Tibial nerve (tissue), 4 donors: ENCODE measurements at places on chromosomes 7 and 10. TPM values are rescaled to one million over a fixed set of nuclear protein-coding genes. Genes with fewer than 3 reads are reported as not detected.

- peaks cover 19% of the 10 kb centered on the region for H3K4me1 ChIP-seq
- DNase-seq: no peak
- peak within 1 kb of the TSS; percentile 87 for H3K4me3 ChIP-seq
- no peaks in the 10 kb centered on the region for H3K27me3 ChIP-seq
These were observed at the start of gene KLF6 for GRCh38 chr10:3784510-3785250. Gene KLF6, minus strand, starts transcription at chr10:3785209. Its CDS starts 195 bp downstream, at chr10:3785014.

GRCh38 chr10:44386546-44387052 is 1.7 kb upstream of the CXCL12 start:
- no peak for DNase-seq
- H3K27me3 ChIP-seq: peaks cover 26% of the 10 kb centered on the region
- no peaks in the 10 kb centered on the region for H3K36me3 ChIP-seq
- no peak overlapping the region for H3K4me3 ChIP-seq

- H3K4me3 ChIP-seq: no peak overlapping the region
- H3K4me1 ChIP-seq: no peaks in the 10 kb centered on the region
- DNase-seq: no peak
- H3K27me3 ChIP-seq: peaks cover 6% of the 10 kb centered on the region
These were observed 7.1 kb upstream of the UNCX start for GRCh38 chr7:1225441-1226185.

TUBB8 gene
- total RNA-seq: not detected
